ENCODE measurements at places on chromosomes 11 and 22. TPM values are rescaled to one million over a fixed set of nuclear protein-coding genes. Genes with fewer than 3 reads are reported as not detected.

APOBEC3C gene
- total RNA-seq: 58.4 TPM

DNA sequence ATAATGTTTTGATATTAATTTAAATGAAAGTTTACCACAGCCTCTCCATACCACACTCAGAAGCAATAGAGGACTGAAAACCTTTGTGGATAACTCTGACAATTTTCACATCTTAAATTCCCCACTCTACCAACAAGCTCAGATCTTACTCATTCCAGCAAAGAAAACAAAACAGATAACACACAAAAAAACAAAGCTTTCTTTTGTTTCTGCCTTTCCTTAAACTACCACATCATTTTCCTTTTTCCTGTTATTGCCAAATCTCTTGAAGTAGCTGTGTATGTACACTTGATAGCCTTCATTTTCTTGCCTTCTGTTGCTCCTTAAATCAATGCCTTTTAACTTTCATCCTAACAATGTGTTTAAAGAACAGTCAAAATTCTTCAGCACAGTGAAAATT is 484.9 kb downstream of the NTM start:
- H3K4me1 ChIP-seq: no peaks in the 10 kb centered on the region
- H3K4me3 ChIP-seq: no peak overlapping the region
- no peak for DNase-seq
- no peaks in the 10 kb centered on the region for H3K27me3 ChIP-seq
- no peak overlapping the region for H3K27ac ChIP-seq

OR51I1 gene
- total RNA-seq: 0.74 TPM

DNA sequence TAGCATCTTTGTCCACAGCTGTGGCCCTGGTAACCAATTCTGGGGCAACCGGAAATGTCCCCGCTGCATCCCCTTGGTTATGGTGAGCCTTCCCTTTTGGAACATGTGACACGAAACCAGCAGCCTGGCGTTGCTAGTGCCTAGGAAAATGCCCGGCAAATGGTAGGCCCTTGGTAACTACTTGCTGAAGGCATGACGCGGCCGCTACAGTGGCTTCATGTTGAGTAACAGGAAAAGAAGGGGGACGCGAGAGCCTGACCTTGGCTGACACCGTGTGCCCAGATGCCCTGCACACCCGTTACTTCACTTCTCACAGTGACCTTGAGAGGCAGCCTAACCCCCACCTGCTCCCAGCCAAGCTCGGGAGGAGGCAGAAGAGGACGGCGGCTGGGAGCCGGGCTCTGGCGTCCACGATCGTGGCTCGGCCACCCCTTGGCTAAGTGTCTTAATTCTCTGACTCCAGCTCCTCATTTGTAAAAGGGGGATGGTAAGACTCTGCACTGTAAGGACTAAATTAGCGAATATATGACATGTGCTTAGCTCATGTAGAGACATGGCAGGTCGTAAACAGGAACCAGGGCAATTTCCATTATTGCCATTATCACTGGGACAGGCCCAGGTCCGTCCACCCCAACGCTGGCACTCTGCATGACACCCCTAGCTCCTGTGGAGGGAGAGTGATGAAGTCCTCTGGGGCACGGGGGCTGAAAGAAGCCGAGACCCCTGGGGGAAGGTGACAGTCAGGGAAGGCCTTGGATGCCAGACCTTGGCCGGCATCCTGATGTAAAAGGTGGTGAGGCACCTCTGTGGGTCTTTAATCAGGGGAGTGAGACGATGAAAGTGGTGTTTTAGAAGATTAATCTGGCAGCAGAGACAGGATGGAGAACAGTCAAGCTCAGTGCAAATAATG is 18.9 kb downstream of the IFT27 start:
- no peaks in the 10 kb centered on the region for H3K36me3 ChIP-seq
- no peaks in the 10 kb centered on the region for H3K27me3 ChIP-seq

All from testis (tissue), 5 donors.